ENCODE measurements at places on chromosomes 16 and 17. TPM values are rescaled to one million over a fixed set of nuclear protein-coding genes. Genes with fewer than 3 reads are reported as not detected.

GRCh38 chr17:46783031-46783593 lies 35.4 kb downstream of the WNT3 start:
- peaks cover 4% of the 10 kb centered on the region for H3K4me1 ChIP-seq
- no peak overlapping the region for H3K4me3 ChIP-seq
- H3K27ac ChIP-seq, result no peak overlapping the region
- no peak for DNase-seq
- H3K36me3 ChIP-seq, result no peaks in the 10 kb centered on the region
- H3K27me3 ChIP-seq, result no peaks in the 10 kb centered on the region

DNA sequence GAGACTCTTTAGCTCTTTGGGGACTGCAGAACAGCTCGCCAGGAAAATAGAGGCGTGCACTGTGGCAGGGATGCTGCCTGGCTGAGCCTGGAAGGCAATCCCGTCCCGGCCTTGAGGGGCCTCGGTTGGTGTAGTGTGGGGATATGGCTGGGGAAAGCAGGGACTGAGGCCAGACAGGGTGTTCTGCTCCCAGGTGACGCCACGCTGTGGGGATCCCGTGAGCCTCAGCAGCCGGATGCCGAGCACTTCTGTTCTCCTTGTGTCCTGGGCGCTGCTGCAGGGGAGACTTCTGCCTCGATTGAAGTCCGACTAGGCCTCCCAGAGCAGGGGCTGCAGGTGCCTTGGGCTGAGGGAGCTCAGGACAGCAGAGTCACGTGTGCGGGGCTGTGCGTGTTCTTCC lies 72.6 kb downstream of the BANP start:
- H3K4me1 ChIP-seq, result peaks cover 7% of the 10 kb centered on the region
- no peaks in the 10 kb centered on the region for H3K36me3 ChIP-seq
- H3K27me3 ChIP-seq, result no peaks in the 10 kb centered on the region
- no peak overlapping the region for H3K4me3 ChIP-seq
- H3K27ac ChIP-seq, result no peak overlapping the region

DNA sequence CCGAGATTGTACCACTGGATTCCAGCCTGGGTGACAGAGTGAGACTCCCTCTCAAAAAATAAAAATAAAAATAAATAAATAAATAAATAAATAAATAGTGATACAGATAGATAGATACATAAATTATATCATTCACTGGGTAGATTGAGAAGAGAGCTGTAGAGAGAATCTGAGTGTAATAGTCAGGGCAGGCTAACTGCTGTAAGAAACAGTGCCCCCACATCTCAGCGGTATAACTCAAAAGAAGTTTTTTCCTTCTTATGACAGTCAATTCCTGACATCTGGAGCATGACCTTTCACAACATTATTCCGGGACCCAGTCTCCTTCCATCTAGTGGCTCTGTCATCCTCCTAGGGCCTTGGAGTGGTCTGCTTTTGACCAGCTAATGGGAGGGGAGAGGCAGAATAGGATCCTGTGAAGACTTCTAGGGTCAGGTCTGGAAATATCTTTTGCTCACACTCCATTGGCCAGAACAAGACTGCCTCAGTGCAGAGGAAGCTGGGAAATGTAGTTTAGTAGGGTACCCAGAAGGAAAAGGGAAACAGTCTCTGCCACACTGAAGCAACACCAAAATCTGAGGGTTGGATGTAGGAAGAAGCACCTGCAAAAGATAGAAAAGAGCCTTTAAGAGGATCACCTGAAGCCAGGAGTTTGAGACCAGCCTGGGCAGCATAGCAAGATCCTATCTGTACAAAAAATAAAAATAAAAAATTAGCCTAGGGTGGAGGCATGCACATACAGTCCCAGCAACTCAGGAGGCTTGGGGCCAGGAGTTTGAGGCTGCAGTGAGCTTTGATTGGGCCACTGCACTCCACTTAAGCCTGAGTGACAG lies 3.0 kb upstream of the QPRT start:
- H3K4me1 ChIP-seq, result no peaks in the 10 kb centered on the region
- H3K27me3 ChIP-seq, result no peaks in the 10 kb centered on the region
- no peaks in the 10 kb centered on the region for H3K36me3 ChIP-seq

DNA sequence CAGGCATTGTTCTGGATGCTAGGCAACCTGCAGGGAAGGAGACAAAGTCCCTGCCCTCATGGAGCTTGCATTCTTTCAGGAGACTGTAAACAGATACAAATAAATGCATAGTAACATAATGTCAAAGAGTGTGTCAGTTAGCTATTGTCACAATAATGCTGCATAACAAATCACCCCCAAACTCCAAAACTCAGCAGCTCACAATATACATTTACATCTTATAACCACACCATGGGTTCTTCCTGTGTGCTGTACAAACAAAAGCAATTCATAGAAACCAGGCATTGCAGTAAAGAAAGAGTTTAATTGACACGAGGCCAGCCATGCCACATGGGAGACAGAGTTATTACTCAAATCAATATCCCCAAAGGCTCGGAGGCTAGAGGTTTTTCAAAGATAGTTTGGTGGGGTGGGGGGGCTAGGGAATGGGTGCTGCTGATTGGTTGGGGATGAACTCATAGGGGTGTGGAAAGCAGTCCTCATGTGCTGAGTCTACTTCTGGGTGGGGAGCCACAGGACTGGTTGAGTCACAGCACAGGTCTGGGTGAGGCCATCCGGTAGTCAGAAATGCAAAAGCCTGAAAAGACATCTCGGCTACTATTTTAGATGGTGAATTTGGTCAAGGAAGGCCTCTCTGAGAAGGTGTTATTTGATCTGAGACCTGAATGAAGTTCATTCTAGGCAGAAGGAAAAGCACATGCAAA lies 79.0 kb downstream of the GPRC5B start:
- H3K27ac ChIP-seq, result no peak overlapping the region
- no peaks in the 10 kb centered on the region for H3K36me3 ChIP-seq
- peaks cover 14% of the 10 kb centered on the region for H3K4me1 ChIP-seq
- no peak overlapping the region for H3K4me3 ChIP-seq
- DNase-seq, result no peak

DNA sequence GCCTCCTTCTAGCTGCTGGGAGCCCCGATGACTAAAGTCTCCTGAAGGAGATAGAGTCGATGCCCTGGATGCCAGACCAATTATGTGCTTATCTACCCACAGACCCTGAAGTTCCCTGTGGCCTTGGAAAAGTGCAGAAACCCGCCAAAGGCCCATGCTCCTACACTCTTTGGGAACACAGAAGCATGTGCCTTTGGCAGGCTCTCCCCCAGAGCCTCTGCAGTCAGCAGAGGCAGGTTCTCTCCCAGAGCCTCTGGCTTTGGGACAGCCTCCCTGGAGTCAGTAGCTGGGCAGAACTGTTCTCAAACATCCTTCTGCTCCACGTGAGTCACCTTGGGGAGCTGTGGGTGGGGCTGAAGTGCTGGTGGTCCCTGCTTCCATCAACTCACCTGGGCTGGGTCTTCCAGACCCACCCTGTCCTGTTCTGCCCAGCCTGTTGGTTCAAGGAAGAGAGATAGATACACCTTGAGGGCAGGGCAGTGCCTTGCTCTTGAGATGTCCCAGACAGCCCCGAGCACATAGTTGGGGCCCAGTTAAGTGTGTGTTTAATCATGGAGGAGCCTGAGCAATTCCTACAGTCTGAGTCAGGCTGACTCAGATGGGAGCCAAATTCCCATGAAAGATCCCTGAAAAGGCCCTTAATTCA lies 3.2 kb upstream of the CDK5RAP3 start:
- no peak overlapping the region for H3K27ac ChIP-seq
- peak; percentile 70 for DNase-seq
- H3K4me3 ChIP-seq, result no peak overlapping the region
- H3K36me3 ChIP-seq, result no peaks in the 10 kb centered on the region
- H3K4me1 ChIP-seq, result no peaks in the 10 kb centered on the region

- H3K36me3 ChIP-seq, result no peaks in the 10 kb centered on the region
- no peak overlapping the region for H3K27ac ChIP-seq
- no peaks in the 10 kb centered on the region for H3K4me1 ChIP-seq
- no peaks in the 10 kb centered on the region for H3K27me3 ChIP-seq
- DNase-seq, result no peak
Observed at GRCh38 chr16:77344341-77344740, 90.5 kb downstream of the ADAMTS18 start.

GRCh38 chr17:12320286-12320685 lies 299.6 kb downstream of the MAP2K4 start:
- H3K27me3 ChIP-seq, result no peaks in the 10 kb centered on the region
- H3K4me1 ChIP-seq, result no peaks in the 10 kb centered on the region
- H3K36me3 ChIP-seq, result no peaks in the 10 kb centered on the region
- no peak overlapping the region for H3K4me3 ChIP-seq
- no peak for DNase-seq
- H3K27ac ChIP-seq, result no peak overlapping the region

- H3K27ac ChIP-seq, result no peak overlapping the region
- H3K36me3 ChIP-seq, result no peaks in the 10 kb centered on the region
- no peaks in the 10 kb centered on the region for H3K4me1 ChIP-seq
Observed at GRCh38 chr17:6276711-6277110, 158.2 kb downstream of the AIPL1 start.

- no peaks in the 10 kb centered on the region for H3K27me3 ChIP-seq
- no peaks in the 10 kb centered on the region for H3K36me3 ChIP-seq
- no peak for DNase-seq
- H3K4me3 ChIP-seq, result no peak overlapping the region
- H3K27ac ChIP-seq, result peak overlapping the region; percentile 98
Observed at GRCh38 chr17:58336456-58337209, 8.0 kb upstream of the TSPOAP1 start.

DNA sequence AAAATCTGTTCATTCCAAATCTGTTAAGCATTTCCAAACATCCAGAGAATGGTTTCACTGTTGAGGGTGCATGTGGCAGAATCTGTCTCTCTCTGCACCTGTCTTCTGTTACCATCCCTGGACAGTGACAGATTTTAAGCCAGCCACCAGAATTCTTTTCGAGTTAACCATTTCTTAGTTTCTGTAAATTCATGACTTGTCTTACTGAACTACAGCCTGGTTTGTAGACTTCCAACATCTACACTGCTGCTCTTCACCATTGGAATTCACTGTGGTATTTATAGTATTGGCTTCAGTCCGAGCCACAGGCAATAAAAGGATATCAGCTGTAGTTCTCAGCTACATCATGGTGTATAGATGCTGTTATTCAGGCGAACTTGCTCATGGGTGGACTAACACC lies 47.6 kb downstream of the GOSR1 start:
- peaks cover 9% of the 10 kb centered on the region for H3K4me1 ChIP-seq
- H3K36me3 ChIP-seq, result peaks cover 12% of the 10 kb centered on the region
- H3K27me3 ChIP-seq, result no peaks in the 10 kb centered on the region
- peak overlapping the region; percentile 65 for H3K27ac ChIP-seq
- no peak overlapping the region for H3K4me3 ChIP-seq

LRRC75A gene
- 23.1 TPM for total RNA-seq

- peak; percentile 38 for DNase-seq
- peak overlapping the region; percentile 13 for H3K27ac ChIP-seq
- no peaks in the 10 kb centered on the region for H3K27me3 ChIP-seq
- H3K4me3 ChIP-seq, result no peak overlapping the region
- H3K36me3 ChIP-seq, result no peaks in the 10 kb centered on the region
Observed at GRCh38 chr17:66347661-66348514, 45.5 kb downstream of the PRKCA start.
